GM12878 (cell line): ENCODE measurements at places on chromosomes 5 and 9.

GRCh38 chr9:99860266-99860665 lies 38.6 kb downstream of the NR4A3 start:
- no peak overlapping the region for H3K27ac ChIP-seq
- no peaks in the 10 kb centered on the region for H3K4me1 ChIP-seq
- no peak for DNase-seq
- H3K27me3 ChIP-seq, result no peaks in the 10 kb centered on the region
- no peaks in the 10 kb centered on the region for H3K36me3 ChIP-seq

- DNase-seq, result no peak
- H3K36me3 ChIP-seq, result no peaks in the 10 kb centered on the region
- no peaks in the 10 kb centered on the region for H3K4me1 ChIP-seq
- H3K27me3 ChIP-seq, result no peaks in the 10 kb centered on the region
- no peak overlapping the region for H3K27ac ChIP-seq
- H3K4me3 ChIP-seq, result no peak overlapping the region
Measured at GRCh38 chr5:10989577-10990263, 228.7 kb upstream of the DAP start.

- no peaks in the 10 kb centered on the region for H3K4me1 ChIP-seq
- no peak for DNase-seq
- no peaks in the 10 kb centered on the region for H3K27me3 ChIP-seq
- no peak overlapping the region for H3K27ac ChIP-seq
Measured at GRCh38 chr9:101409079-101409477, 10.4 kb downstream of the ZNF189 start.

- peaks cover 37% of the 10 kb centered on the region for H3K4me1 ChIP-seq
- no peak for DNase-seq
- no peak overlapping the region for H3K4me3 ChIP-seq
- H3K36me3 ChIP-seq, result peaks cover 28% of the 10 kb centered on the region; the same call in 1 of the 2 replicates
Measured at GRCh38 chr9:89473762-89474469, 24.0 kb downstream of the SEMA4D start.

DNA sequence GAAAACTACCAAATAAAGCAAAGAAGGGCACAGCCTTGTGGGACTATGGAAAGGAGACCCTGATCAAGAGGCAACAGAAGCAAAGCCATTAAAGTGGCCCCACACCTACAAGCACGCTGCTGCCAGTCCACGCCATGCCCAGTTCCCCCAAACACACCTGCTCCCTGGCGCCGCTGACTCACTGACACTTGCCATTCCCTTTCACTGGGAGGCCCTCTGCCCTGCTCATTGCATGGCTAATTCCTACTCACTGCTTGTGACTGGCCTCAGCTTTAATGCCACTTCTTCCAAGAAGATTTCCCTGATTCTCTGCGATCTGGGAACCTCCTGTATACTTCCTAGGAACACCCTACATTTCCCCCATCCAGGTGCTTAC lies 71.2 kb upstream of the TAF1L start:
- DNase-seq, result no peak
- H3K36me3 ChIP-seq, result no peaks in the 10 kb centered on the region
- no peaks in the 10 kb centered on the region for H3K27me3 ChIP-seq
- H3K4me3 ChIP-seq, result no peak overlapping the region
- H3K4me1 ChIP-seq, result no peaks in the 10 kb centered on the region
- H3K27ac ChIP-seq, result no peak overlapping the region

DNA sequence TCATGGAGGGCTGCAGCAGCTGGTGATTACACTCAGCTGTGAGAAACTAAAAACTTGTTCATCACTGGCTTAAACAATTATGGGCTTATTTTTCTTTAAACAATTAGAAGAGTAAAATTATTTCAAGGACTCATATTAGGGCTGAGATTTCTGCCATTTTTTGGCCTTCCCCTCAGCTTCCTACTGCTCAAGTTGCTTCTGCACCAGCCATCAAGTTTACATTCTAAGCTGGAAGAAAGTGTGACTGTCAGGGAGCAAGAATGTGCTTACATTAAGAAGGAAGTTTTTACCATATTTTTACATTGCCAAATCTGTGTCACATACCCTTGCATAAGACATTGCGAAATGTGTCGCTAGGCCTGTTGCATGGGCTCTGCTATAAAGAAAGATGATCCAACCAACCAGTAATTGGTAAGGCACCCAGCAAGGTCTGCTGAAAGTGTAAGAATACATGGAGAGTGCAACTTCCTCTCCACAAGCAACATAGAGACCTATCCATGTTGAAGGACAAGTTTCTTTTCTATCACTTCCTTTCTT lies 260.3 kb upstream of the CDH10 start:
- H3K27me3 ChIP-seq, result no peaks in the 10 kb centered on the region
- no peak overlapping the region for H3K4me3 ChIP-seq

DNA sequence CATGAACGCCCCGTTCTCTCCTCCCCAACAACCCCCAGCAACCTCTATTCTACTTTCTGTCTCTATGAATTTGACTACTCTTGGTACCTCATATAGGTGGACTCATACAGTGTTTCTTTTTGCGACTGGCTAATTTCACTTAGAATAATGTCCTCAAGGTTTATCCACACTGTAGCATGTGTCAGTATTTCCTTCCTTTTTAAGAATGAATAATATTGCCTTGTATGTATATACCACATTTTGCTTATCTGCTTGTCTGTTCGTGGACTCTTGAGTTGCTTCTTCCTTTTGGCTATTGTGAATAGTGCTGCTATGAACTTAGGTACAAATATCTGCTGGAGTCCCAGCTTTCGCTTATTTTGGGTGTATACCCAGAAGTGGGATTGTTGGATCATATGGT lies 42.7 kb downstream of the IQGAP2 start:
- H3K27ac ChIP-seq, result no peak overlapping the region
- H3K36me3 ChIP-seq, result no peaks in the 10 kb centered on the region
- H3K4me1 ChIP-seq, result no peaks in the 10 kb centered on the region
- H3K27me3 ChIP-seq, result no peaks in the 10 kb centered on the region
- no peak overlapping the region for H3K4me3 ChIP-seq

DNA sequence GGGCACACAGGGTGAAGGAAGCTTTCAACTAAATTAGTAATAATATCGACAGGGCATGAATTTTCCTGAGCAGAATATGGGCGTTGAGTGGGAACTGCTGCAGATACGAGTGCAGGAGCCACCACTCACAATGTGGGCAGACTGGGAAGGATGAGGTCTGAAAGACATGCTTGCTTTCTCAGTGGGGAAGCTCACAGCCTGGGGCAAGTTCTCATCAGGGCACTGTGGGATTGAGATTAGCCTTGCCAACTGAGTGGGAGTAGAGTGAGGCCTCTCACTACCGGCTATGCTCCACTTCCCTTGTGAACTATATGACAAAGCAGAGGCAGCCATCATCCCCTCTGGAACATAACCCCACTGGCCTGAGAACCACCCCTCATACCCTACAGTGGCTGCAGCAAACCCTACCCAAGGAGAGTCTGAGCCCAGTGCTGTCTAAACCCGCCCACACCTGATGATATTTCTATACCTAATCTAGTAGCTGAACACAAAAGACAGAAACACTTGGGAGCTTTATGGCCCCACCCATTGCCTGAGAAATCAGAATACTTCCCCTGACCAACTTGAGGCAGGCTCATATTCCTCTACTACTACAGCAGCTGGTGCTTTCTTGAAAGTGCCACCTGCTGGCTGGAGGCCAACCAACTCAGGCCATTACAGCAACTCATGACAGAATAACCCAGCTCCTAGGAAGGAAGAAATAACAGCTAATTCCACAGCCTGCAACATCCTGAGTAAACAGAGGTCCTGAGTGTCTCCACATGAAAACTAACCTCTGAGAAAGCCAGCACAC lies 173.7 kb upstream of the SPEF2 start:
- H3K36me3 ChIP-seq, result no peaks in the 10 kb centered on the region
- no peaks in the 10 kb centered on the region for H3K27me3 ChIP-seq
- H3K27ac ChIP-seq, result no peak overlapping the region

DNA sequence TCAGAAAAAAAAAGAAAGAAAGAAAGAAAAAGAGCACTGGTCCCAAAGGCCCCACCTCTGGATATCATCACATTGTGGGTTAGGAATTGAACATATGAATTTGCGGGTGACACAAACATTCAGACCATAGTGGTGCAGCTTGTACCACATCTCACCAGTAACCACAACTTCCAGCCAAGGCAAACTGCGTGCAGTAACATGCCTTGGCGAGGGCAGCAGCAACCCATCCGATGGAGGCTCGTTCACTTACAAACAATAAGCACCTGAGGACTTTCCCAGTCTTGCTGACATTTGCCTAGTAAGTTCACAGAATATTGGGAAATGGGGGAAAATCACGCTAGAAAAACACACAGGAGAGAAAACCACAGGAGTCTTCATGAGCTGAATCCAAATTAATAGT lies 508.1 kb downstream of the ZNF608 start:
- no peak overlapping the region for H3K4me3 ChIP-seq
- H3K27me3 ChIP-seq, result no peaks in the 10 kb centered on the region
- H3K36me3 ChIP-seq, result no peaks in the 10 kb centered on the region
- no peaks in the 10 kb centered on the region for H3K4me1 ChIP-seq
- no peak for DNase-seq

- H3K27me3 ChIP-seq, result no peaks in the 10 kb centered on the region; the same call in 1 of the 2 replicates
- H3K4me1 ChIP-seq, result peaks cover 12% of the 10 kb centered on the region; the same call in 1 of the 2 replicates
- H3K36me3 ChIP-seq, result no peaks in the 10 kb centered on the region
- no peak for DNase-seq
- no peak overlapping the region for H3K27ac ChIP-seq
Measured at GRCh38 chr5:95880081-95880926, 57.8 kb upstream of the GLRX start.

- H3K4me3 ChIP-seq, result peak within 1 kb of the TSS; percentile 87
- H3K27ac ChIP-seq, result peak within 1 kb of the TSS; percentile 86
- H3K4me1 ChIP-seq, result peaks cover 26% of the 10 kb centered on the region
- no peaks in the 10 kb centered on the region for H3K27me3 ChIP-seq
Measured at GRCh38 chr5:95822542-95823181, at the start of gene GLRX. TSS of gene GLRX (minus strand) at chr5:95822726. CDS start at chr5:95822662, 64 bp downstream.
